ENCODE measurements at places on chromosomes 13 and 19. TPM values are rescaled to one million over a fixed set of nuclear protein-coding genes. Genes with fewer than 3 reads are reported as not detected.
A peak's percentile ranks its signal among the peaks of the same experiment; 100 is the strongest.

Gene RGS9BP
- 0.37 TPM for total RNA-seq

Gene PSG11
- not detected for total RNA-seq

Gene ZNF681
- 1.4 TPM for total RNA-seq

Gene PLK5
- not detected for total RNA-seq

Gene MYO1F
- total RNA-seq, result not detected

DNA sequence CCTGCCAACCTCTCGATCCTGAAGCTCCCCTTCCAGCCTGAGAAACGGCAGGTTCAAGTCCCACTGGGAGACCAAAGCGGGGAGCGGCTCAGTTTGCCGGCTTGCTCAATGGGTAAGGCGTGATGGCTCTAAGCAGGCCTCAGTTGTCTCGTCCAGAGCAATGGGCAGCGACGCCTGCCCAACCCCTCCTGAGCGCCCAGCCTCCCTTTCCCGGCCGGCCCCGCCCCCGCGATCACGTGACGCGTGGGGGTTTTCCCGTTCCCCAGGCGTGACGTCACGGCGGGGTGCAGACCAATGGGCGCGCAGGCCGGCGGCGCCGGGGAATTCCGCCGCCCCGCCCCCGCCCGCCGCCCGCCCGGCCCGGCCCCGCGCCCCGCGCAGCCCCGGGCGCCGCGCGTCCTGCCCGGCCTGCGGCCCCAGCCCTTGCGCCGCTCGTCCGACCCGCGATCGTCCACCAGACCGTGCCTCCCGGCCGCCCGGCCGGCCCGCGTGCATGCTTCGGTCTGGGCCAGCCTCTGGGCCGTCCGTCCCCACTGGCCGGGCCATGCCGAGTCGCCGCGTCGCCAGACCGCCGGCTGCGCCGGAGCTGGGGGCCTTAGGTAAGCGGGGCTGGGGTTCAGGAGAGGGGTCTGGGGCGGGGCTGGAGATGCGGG is at the start of gene RELB:
TSS of gene RELB (plus strand) at position 378 of the 653 bp plus-strand sequence. CDS start at position 494, 116 bp downstream.
- peak; percentile 90 for DNase-seq

DNA sequence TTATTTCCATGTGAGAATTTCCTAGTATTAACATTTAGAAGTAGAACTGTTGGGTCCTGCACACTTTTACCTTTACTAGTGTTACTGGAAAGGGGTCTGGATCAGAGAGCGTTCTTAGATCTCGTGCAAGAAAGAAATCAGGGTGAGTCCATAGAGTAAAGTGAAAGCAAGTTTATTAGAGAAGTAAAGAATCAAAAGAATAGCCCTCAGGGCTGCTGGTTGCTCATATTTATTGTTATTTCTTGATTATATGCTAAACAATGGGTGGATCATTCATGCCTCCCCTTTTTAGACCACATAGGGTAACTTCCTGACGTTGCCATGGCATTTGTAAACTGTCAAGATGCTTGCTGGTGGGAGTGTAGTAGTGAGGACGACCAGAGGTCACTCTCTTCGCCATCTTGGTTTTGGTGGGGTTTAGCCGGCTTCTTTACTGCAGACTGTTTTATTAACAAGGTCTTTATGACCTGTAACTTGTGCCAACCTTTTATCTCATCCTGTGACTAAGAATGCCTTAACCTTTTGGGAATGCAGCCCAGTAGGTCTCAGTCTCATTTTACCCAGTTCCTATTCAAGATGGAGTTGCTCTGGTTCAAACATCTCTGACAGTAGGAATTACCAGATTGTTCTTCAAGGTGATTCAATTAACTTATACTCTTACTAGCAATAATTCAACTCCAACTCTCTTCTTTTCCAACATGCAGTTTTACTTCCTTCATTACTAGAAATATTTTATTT is 27.4 kb downstream of the NDFIP2 start:
- peak; percentile 5 for DNase-seq

- DNase-seq, result peak; percentile 30
Observed at GRCh38 chr13:49690133-49690994, 922 bp downstream of the EBPL start.

DNA sequence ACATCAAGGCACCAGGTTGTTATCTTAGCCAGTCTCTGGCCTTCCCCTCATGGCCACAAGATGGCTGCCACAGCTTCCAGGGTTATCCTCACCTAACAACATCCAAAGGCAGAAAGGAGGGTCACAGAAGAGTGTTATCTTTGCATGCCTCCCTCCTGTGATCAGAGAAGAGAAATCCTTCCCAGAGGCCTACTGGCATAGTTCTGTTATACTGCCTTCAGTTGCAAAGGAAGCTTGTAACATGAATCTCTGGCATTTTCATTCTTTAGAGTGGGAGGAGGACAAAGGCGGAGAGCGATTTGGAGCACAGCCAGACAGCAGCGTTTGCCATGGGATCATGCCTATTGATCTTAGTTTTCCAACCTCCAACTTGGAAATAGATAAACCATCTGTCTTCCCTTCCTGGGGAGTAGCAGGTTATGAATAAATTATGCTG is 135.7 kb downstream of the DNAJC15 start:
- no peak for DNase-seq

- DNase-seq, result no peak
Observed at GRCh38 chr13:35810321-35810720, 320.9 kb downstream of the DCLK1 start.

DNA sequence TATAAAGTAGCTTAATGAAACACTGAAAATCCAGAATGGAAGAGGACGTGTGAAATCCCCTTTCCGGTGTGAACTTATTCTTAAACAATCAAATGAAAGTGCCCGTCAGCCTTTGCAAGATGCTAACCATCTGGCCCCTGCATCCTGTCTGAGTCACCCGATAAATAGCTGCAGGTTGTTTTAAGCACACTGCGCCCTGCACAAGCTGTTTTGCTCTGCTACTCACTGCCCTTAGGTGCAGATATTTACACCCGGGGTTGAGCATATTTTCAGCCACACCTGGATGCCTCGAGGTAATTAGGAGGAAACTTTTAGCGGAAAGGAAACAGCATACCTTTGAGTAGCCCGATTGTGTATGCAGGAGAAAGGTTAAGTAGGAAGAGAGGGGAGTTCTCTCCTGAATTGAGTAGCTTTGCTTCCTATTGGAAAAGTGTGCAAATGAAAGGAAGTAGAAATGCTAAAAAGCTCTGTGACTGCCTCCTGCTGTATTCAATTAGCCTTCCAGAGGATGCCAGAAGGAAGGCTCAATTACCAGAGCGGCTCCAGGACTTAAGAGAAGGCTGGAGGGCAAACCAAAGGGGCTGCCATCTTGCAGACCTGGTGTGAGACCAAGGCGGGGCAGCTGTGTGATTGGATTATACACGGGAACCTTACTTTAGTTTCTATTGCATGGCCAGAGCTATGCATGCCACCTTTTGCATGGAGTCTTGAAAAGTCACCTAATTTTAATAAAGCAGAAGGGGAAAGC is 42.5 kb downstream of the IRS2 start:
- no peak for DNase-seq

GRCh38 chr19:33063753-33064457 is 783 bp downstream of the RHPN2 start:
- peak; percentile 39 for DNase-seq

All from MG63 (cell line).